ENCODE measurements at places on chromosomes 12 and 14.

GRCh38 chr12:88243982-88244381 is 101.9 kb downstream of the TMTC3 start:
- DNase-seq: no peak

GRCh38 chr14:101200650-101201516 is 297.4 kb upstream of the RTL1 start:
- no peak for DNase-seq

DNA sequence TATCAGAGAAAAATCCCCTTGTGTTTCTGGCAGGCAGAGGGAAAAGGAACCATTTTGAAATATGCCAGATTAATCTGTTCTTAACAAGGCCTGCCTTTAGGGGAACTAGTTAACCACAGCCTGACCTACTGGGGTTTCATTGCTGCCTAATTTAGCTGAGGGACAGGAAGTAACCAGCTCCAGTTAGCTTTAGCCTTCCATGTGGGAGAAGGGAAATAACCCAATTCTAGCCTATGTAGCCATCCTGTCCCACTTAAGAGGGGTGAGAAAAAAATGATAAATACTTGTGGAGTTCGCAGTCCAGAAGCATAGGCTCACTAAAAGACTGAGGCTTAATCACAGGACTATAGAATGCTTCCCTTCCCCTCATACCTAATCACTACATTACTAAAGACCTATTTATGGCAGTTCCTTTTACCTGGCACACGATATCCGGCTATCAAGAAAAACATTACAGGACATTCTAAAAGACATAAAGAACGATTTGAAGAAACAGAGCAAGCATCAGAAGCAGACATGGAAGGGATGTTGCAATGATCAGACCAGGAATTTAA is 22.8 kb downstream of the COX8C start:
- no peak for DNase-seq

GRCh38 chr14:75401361-75401760 is 26.5 kb upstream of the JDP2 start:
- no peak for DNase-seq

- no peak for DNase-seq
Measured at GRCh38 chr12:122137681-122138080, 36.3 kb downstream of the IL31 start.

DNA sequence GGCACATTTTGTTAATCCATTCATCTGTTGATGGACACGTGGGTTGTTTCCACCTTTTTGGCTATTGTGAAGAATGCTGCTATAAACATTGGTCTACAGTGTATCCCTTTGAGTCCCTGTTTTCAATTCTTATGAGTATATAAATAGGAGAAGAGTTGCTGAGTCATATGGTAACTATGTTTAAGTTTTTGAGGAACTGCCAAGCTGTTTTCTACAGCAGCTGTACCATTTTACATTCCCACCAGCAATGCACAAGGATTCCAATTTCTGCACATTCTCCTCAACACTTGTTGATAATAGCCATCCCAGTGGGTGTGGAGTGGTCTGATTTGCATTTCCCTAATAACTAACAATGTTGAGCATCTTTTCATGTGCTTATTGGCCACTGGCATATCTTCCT is 6.9 kb upstream of the SVOP start:
- no peak for DNase-seq

Data from pancreas (tissue), 10 donors.